ENCODE measurements at places on chromosomes 2 and 18. TPM values are rescaled to one million over a fixed set of nuclear protein-coding genes. Genes with fewer than 3 reads are reported as not detected.

- H3K4me1 ChIP-seq, result no peaks in the 10 kb centered on the region
- H3K36me3 ChIP-seq, result no peaks in the 10 kb centered on the region
- no peaks in the 10 kb centered on the region for H3K27me3 ChIP-seq
- H3K4me3 ChIP-seq, result no peak overlapping the region
- DNase-seq, result no peak
- no peak overlapping the region for H3K27ac ChIP-seq
These were observed 162.9 kb upstream of the KYNU start for GRCh38 chr2:142714600-142714999.

DNA sequence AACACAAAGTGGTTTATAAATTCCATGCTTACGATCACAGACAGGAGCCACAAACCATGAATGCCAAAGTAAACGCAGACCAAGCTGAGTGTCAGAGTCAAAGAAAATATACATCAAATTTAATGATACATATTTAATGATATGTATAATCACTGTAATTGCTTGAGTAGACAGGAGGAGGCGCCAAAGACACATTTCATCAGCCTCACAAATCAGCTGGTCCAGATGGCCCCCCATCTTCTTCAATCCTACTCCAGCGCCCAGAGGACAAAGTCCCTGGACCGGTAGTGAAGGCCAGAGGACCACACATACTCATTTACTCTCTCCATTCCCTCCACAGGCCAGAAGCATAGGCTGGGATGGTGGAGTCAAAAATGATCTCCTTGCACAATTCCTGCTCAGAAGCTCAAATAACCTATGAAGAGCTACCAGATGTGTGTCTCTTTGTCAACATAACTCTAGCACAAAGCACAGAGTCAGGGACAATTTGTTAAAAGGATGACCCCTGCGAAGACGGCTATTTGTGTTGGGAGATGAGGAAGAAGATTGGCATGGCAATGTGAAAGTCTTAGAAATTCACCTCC lies 149.3 kb upstream of the PGAP1 start:
- no peak overlapping the region for H3K4me3 ChIP-seq
- no peak overlapping the region for H3K27ac ChIP-seq
- DNase-seq, result no peak
- no peaks in the 10 kb centered on the region for H3K36me3 ChIP-seq

DNA sequence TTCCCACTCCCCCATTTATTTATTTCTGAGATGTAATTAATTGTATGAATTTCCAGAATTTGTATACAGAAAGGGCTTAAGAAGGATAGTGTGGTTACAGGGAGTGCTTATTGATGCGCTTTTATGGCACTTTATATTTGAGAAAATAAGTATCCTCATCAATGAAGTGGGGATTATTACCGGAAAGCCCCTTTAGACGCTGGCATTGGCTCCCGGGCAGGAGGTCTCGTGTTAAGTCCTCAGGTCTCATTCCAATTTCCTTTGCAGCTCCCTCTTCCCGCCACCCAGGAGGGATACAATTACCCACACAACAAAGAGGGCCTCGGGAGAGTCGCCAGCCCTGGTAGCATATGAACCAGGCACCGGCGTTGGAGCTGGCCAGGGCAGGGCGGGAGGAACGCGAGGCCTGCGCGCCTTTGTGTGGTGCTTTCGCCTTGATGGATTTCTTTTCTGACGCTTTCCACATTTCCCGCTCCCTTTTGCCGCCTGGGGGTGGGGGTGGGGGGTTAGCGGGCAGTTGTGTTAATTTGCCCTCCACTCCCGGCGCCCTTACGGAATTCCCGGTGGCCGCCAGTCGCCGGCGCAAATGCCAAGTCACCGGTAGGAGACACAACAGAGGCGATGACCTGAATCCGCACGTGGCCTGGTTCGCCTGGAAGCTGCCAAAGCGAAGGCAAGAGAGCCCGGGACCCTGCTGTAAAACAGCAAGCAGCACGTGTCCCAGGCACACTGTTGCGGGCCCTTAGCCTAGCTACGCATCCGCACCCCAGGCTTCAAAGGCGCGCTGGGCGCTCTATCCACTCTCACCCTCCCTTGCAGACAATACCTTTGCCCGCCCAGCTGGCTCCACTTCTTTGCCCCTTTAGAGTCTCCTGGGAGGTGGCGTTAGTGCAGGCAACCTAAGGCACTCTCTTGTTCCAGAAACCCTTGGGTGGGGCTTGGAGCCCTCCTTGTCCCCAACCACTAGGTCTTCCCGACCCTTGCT lies 3.3 kb downstream of the GAD1 start:
- no peak overlapping the region for H3K4me3 ChIP-seq
- no peaks in the 10 kb centered on the region for H3K36me3 ChIP-seq
- no peaks in the 10 kb centered on the region for H3K4me1 ChIP-seq
- H3K27ac ChIP-seq, result no peak overlapping the region
- no peak for DNase-seq
- no peaks in the 10 kb centered on the region for H3K27me3 ChIP-seq

ANKRD44 gene
- 3.4 TPM for total RNA-seq

TRIM43 gene
- not detected for total RNA-seq

NTSR2 gene
- not detected for total RNA-seq

HOXD12 gene
- total RNA-seq, result not detected

- no peak overlapping the region for H3K4me3 ChIP-seq
- no peak overlapping the region for H3K27ac ChIP-seq
- no peaks in the 10 kb centered on the region for H3K4me1 ChIP-seq
These were observed 139.4 kb downstream of the CYRIA start for GRCh38 chr2:16526193-16526592.
